ENCODE measurements at places on chromosomes 13 and 19.
A peak's percentile ranks its signal among the peaks of the same experiment; 100 is the strongest.

GRCh38 chr13:113771709-113772331, 12.8 kb downstream of the TMEM255B start:
- DNase-seq = peak; percentile 58

DNA sequence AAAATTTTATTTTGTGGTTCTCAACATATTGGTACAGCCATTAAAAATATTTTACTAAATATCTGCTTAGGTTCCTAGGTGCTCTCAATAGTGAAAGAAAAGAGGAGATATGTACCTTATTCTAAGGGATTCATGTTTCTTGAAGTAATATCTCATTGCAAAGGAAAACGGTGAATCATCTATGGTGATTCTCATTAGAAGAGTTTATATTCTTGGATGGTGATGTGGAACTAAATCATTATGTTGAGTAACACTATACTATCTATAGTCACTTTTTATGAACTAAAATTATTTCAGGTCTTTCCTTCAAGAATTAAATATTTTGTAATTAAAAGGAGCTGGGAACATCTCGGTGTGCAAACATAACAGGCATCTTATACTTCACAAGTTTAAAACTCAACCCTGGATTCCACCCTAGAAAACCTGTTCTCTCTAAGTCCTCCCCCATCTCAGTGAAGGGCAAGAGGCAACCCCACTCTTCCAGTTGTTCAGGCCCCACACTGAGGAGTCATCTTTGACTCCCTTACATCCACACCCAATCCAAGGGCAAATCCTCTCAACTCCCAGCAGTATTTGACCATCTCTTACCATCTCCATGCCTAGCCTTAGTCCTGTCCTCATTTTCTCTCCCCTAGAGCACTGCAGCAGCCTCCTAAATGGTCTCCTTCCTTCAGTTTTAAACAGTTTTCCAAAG, 140.1 kb downstream of the RGCC start:
- DNase-seq = no peak

GRCh38 chr19:21603431-21604231, 98.2 kb downstream of the ZNF429 start:
- no peak for DNase-seq

DNA sequence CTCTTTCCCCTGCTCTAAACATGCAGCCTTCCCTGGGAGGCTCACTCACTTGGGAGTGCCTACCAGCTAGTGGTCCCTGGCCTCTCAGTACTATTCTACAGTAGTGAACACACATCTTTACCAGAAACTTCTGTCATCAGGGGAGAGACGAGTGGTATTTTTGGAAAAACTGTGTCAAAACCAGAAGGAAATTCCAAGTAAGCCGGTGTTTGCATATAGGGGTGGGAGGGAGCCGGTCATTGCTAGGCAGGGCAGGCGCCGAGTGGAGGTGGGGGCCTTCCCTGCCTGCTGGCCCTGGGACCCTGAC, 7.0 kb downstream of the RPS9 start:
- no peak for DNase-seq

- no peak for DNase-seq
Measured at GRCh38 chr19:8456064-8456463, 11.3 kb downstream of the HNRNPM start.

- no peak for DNase-seq
Measured at GRCh38 chr13:95279016-95279415, 22.2 kb downstream of the ABCC4 start.

GRCh38 chr13:75656425-75656989, 20.4 kb downstream of the LMO7 start:
- DNase-seq = no peak

DNA sequence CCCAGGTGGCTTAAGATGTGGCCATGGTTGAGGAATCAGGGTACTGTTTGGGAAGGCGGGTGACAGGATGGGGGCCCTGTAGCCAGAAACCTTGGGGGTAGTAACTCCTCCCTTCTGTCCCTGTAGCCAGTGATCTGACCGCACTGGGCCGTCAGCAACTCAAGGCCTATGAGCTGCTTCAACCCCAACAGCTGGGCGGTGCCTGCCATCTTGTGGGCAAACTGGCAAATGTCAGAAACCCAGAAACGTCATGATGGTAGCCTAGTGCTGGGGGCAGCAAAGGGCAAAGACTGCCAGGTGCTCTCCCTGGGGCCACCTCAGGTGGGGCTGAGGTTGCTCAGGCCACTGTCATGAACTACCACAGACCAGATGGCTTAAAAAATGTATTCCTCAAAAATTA, 3.5 kb downstream of the COPE start:
- peak; percentile 49 for DNase-seq
